GOT3 (cell line): ENCODE measurements at places on chromosomes 2 and 18.

- DNase-seq: no peak
Measured at GRCh38 chr18:11071300-11071699, 78.1 kb downstream of the PIEZO2 start.

DNA sequence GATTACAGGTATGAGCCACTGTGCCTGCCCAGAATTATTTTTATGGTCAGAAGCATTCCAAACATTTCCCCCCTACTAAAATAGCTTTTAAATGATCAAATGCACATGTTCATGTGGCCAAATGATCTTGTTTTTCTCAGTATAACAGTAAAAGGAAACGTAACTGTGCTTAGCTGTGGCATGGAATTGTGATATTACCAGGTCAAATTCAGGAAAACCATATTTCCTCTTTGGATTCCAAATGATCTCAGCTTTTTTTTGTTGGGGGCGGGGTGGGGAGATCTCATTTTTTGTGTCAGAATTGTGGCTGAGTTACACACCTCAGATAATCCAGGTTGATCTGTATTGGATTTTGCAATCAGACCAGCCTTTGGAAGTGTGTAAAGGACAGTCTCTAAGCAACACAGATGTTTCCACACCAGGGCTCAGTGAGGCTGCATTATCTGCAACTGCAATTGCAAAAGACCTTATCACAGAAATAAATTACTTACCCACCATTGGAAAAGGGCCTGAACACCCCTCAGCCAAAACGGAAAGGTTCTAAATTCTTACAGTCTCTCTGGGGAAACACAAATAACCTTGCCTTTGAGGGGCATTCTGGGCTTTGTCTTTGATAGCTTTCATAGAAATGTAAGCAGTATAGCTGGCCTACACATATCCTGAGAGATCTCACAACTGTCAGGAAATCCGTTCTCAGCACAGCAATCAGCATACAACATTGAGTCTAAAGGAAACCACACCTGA is 8.4 kb downstream of the CASP10 start:
- DNase-seq: no peak

GRCh38 chr18:13550418-13551304 is 175.7 kb downstream of the FAM210A start:
- no peak for DNase-seq

DNA sequence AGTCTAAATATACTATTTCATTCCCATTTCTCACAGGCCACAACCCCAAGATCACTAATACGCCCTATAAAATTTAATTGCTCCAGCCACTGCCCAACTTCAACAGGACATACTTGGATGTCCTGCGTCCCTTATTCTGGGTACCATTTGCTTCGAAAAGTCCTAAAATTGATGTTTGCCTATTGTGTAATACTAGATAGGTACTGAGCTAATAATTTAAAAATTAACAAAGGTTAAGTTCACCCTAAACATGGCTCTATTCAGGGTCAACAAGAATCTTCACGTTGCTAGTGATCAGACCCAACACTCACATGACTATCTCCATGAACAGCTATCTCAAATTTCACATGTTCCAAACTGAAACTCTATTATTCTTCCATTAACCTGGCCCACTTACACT is 296.4 kb upstream of the RND3 start:
- DNase-seq: no peak

DNA sequence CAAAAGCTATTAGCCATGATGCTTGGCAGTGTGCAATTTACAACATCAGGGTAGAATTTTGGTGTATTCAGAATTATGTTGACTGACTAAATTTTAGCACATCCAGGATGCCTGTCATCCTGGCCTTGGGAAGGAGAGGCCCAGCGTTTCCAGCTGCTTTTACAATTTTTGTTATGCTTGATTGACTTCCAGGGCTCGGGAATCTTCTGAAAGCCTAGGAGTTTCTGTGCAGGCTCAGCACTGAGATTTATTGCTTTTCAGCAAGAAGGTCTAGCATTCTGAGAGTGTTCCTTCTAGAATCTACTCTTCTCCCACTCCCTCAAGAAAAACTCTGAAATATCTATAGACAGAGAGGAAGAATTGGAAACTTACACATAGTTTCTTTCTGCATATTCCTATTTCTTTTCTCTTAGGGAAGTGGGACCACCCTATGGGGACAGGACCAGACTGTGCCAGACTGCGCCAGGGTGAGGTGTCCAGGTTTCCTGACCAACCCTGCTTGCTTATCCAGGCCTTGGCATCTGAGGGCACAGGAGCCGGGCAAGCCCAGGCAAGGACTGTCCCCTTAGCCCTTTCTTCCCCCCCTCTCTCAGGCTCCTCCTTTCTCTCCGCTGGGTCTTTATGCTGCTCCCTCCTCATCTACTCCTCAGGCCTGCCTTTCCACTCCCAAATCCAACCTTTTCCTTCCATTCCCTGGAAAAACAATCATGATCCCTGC is 26.9 kb downstream of the MAIP1 start:
- no peak for DNase-seq

DNA sequence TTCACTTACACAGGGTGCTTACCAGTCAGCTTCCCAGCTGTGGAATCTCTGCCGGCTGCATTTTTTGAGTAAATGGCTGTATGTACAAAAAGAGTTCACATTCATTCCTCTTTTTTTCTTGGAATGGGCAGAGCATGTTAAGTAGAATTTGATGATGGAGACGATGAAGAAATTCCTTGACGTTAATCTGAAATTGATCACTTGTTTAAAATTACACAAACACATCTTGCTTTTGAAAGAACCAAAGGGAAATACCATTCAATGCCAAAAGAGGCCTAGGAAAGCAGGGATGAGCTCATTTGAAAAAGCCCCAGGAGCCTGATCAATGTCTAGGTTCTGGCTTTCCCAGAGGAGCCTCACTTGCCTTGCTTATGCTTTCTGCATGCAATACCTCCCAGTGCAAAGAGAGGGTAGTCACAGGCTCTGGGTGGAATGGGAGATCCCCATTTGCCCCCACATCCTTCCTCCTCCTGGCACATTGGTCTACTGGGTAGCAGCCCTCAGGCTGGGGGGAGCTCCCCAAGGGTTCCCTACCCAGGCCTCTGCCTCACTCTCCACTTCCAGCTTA is 12.3 kb upstream of the SMAD7 start:
- DNase-seq: no peak

DNA sequence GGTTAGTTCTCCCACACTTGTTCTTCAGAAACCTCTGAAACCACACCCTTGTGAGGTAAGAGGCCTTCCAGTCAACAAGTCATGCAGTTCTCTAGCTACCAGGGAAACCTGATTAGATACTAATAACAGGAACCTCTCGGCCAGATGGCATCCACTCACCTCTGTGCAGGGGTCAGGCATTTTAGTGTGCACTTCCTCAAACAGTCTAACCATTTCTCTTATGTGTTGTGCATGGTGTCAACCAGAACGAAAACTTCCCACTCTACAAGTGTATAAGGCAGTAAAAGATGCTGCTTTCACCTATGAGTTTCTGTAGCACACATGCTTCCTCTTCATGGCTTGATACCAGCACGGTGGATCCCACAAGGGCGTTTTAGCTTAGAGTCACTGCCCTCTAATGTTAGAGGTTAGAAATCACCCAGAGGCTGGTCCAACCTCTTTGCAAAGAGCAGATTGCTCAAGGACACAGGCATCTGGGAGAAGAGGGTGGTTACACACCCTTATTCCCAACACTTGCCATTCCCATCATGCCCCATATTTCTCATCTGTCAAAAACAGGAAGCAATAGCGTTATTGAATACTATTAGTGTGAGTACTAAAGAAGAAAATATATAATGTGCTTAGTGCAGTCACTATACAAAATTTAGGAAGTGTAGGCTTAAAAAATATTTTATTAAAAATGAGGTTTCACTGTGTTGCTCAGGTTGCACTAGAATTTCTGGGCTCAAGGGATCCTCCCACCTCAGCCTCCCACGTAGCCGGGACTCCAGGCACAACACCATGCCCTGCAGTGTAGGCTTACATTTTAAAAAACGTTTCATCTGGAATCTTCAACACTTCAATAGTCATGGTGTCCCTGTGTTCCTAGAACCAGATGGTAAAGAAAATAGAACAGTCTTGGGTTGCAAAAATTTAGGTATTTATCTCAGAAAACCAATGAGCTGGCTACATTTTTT is 34.5 kb upstream of the RAB31 start:
- DNase-seq: no peak

DNA sequence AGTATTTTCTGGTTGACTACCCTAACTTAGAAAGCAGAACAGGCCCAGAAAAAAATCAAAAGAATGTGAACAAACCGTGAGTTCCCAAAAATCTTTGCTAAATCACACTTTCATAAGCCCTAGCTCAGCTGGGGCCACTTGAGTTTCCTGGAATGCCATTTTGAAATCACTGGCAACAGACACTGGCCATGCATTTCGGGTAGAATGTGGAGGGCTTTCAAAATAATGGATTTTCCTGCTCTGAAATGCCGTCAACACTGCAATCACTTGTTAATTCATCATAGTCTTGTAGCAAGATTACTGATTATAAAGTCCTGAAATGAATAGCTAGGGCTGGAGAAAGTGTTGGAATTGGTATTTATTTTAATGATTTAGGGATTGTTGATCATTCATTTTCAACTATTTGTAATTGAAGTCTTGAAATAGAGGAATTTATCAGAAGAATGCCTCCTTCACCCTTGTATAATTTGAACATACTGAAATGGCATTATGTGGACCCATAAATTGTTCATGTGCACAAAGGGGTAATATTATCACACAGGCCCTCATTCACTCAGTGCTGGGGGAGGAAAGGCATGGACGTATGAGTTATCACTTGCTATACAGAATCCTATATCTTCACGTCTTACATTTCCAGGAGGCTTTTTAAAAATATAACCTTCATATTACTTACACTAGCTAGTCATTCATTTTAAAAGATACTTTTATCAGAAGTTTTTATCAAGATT is 134.8 kb downstream of the DTNA start:
- no peak for DNase-seq

DNA sequence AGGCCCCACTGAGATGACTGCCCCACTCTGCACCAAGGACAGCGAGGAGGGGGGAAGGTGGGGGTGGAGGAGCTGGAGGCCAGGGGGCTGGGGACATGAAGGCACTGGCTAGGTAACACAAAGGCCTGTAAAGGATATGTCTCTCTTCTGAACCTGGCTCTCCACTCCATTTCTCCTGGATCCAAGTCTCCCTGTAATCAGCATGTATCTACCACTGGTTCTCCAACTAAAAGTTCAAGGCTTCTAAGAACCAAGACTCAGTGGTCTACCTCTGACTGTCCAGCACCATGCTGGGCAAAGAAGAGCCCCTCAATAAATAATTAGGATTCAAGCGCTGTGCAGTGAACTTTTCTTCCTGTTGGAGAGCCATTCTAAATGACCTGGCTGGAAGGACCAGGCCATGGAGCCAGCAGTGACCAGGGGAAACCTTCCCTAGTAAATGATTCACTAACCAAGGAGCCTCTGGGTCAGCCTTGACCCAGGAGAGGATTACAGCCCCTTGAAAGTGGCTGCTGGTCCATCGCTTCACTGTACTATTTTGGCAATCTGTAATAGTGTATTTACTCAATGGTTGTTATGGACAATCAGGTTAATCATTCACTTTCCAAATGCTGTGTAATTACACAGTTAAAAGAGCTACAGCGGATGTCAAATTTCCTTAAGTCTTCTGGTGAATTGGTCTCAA is 73.2 kb downstream of the BCL11A start:
- DNase-seq: no peak

- DNase-seq: no peak
Measured at GRCh38 chr2:218387369-218388194, 5.5 kb downstream of the SLC11A1 start.

GRCh38 chr2:168804214-168804613 is 1.8 kb downstream of the NOSTRIN start:
- no peak for DNase-seq

DNA sequence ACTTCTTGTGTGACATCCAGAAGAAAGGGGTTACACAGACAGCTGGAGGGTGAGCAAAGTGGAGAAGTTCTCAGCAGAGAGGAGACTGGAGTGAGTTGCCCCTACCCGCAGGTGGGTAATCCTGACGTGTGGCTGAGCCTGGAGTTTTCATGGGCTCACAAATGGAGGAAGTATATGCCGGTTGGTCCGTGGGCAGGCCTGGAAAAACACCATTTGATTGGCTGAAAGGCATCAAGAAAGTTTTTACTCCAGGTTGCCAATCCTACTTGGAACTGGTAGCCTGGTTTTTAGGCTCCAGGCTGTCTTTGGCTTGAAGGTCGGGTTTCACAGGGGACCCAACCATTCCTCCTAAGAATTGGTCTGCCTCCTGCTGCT is 1177.4 kb upstream of the LRRTM1 start:
- DNase-seq: no peak

- no peak for DNase-seq
Measured at GRCh38 chr2:85765081-85765731, 11.4 kb downstream of the ATOH8 start.

- DNase-seq: no peak
Measured at GRCh38 chr18:35875566-35875965, 96.9 kb upstream of the RMP24 start.

- DNase-seq: no peak
Measured at GRCh38 chr2:55283083-55283482, 14.1 kb upstream of the MTIF2 start.

GRCh38 chr2:55155764-55156281 is 76.3 kb downstream of the CLHC1 start:
- DNase-seq: no peak

DNA sequence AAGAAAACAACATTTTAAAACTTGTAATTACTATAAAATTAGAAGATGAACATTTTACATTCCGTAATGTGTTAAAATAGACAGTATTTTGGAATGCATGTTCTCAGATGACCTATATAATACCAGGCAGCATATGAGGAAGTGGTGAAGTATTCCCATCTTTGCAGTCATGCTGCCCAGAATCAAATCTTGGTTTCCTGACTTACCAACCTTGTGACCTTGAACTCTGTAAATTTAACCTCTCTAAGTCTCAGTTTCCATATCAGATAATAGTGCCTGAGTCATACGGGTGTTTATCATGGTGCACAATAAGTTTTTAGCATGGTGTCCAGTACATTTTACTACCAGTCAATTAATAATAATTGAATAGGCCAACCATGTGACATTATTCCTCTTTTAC is 7.3 kb upstream of the GALM start:
- DNase-seq: no peak

GRCh38 chr2:233481368-233482142 is 85.0 kb downstream of the USP40 start:
- no peak for DNase-seq

DNA sequence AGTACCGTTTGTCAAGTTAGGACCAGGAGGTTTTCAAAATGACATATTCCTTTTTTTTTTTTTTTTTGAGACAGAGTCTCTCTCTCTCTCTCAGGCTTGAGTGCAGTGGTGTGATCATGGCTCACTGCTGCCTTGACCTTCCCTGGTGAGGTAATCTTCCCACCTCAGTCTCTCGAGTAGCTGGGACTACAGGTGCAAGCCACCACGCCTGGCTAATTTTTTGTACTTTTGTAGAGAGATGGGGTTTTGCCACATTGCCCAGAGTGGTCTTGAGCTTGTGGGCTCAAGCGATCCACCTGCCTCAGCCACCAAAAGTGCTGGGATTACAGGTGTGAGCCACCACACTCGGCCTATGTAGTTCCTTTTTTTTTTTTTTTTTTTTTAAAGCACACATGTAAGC is 127.9 kb upstream of the SEC11C start:
- no peak for DNase-seq

- DNase-seq: no peak
Measured at GRCh38 chr18:26159353-26159752, 25.7 kb downstream of the PSMA8 start.

- no peak for DNase-seq
Measured at GRCh38 chr2:190920085-190920484, 39.5 kb downstream of the GLS start.
